ENCODE measurements at places on chromosomes 12 and 14. TPM values are rescaled to one million over a fixed set of nuclear protein-coding genes. Genes with fewer than 3 reads are reported as not detected.

DNA sequence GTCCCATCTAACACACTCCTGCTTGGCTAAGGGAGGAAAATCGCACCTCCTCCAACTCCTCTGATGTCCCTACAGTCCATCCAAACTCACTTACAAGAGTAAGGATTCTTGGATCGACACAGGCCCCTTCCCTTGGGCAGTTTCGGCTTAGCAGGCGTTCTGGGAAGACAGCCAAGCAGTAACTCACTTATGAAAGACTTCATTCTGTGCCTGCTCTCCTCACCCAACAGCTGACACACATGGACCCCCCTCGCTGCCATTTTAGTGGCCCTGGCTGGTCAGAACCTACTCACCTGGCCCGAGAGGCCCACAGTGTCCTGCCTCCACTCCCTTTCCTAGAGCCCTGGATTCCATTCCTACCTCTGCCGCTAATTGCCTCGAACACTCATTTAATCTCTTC lies 52.3 kb upstream of the BCL2L14 start:
- no peak for DNase-seq

GRCh38 chr14:93736378-93737014 lies 51.8 kb downstream of the PRIMA1 start:
- no peak for DNase-seq

GRCh38 chr14:36365766-36366165 lies 45.3 kb upstream of the MBIP start:
- no peak for DNase-seq

DNA sequence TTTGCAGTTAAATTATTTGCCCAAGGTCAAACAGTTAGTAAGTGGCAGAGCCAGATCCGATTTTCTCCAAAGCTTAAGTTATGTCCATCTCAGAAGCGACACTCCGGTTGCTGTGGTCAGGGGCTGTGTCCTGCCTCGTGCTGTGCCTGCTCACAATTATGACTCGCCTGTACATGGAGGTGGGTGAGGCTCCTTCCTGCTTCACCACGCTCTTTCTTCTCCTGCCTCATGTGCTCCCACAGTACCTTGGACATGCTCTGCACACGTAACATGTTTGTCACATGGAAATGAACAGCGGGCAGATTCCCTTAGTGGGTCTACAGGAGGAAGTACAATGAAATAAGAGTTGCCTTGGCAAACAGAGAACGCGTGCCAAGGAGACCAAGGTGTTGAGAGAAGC lies 62.2 kb upstream of the CCND2 start:
- no peak for DNase-seq

GRCh38 chr12:3718100-3718499 lies 34.8 kb downstream of the CRACR2A start:
- DNase-seq = no peak

- DNase-seq = no peak
Observed at GRCh38 chr12:123078120-123078465, 72.8 kb downstream of the PITPNM2 start.

DNA sequence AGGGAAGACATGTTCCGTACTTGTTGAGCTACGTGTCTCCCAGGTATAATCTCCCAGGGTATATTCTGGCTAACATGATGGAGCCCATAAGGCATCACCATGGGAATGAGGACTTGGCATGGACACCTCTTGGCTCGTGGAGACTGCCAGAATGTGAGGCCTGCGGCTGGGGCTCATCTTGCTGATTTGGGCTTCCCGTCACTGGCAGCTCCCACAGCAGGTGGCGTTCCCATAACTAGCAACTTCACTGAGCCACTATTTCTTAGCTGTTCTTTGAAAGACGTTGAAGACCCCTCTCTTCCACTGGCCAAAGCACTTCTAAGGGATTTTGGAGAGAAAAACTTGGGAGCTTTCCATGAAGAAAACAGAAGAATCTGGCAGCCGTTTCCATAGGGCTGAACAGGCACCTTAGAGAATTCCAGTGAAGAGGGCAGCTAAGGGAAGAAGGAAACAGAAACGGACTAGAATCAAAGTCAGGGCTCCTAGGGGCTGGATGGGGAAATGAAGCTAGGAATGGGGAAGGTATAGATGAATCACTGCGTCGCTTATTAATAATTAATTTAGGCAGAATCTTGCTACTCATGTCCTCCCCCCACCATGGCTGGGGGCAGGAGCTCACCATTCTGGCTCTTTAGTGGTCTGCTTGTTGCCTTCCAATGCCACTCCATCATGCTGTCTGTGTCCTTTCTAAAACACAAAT lies 39.7 kb upstream of the FOS start:
- DNase-seq = no peak

- no peak for DNase-seq
Observed at GRCh38 chr12:116217045-116217735, 60.3 kb downstream of the MED13L start.

DNA sequence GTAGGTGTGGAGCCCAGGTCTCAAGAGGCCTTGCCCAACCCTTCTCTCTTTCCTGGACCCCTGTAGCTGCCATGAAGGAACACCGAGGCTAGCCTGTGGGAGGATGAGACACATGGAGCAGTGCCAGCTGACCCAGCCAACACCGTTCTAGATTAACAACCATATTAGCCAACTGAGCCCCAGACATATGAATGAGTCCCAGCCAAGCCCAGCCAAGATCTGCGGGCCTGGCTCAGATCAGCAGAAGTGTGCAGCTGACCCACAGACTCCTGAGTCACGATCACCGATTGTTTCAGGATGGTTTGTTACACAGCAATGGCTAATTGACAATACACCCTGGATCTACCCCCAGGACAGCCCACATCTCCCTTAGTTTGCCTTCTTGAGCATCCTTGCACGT lies 82.1 kb downstream of the NTF3 start:
- peak; percentile 29 for DNase-seq

- DNase-seq = no peak
Observed at GRCh38 chr12:31929027-31929526, 30.1 kb upstream of the RESF1 start.

DNA sequence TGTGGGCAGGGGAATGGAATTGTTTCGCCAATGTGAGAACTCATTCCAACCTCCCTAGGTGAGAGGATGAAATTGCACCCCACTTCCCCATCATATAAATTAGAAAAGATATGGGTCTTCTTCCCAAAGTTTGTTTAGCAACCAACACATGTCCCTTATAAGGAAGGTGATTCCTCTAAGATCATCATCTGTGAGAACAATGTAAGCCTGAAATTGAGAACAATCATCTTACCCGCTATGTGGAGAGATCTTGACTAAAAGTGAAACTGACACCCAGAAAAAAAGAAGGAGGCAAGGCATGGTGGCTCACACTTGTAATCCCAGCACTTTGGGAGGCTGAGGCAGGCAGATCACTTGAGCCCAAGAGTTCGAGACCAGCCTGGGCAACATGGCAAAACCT lies 173.2 kb upstream of the HMGA2 start:
- no peak for DNase-seq

DNA sequence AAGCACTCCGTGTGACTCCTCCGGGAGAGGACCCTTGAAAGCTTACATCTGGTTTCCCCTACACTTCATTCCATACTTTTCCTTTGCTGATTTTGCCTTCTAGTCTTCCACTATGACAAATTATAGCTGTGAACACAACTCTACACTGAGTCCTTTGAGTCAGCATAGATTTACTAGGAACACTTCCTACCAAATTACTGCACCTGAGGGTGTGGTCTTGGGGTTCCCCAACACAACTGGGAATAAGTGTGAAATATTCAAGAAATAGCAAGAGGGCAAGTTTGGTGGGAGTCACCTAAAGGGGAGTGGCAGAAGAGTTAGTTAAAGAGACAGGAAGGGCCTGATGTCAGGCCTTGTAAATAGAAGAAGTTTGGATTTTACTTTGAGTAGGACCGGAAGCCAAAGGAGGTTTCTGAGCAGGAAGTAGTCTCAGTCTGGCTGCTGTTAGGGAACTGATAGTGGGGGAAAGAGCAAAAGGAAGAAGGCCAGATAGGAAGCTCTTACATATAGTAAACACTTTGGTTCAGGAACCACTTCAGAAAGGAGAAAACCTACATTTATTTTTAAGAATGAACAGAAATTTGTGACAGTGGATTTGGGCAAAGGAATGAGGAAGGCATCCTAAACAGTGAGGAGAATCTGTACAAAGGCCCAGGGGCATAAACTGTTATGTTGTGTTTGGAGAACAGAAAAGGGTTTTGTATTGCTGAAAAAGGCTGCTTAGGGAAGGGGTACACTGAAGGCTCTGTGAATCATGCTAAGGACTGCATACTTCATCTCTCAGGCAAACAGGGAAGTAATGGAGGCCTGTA lies 14.2 kb downstream of the SEL1L start:
- no peak for DNase-seq

GRCh38 chr14:100777818-100778525 lies 47.9 kb upstream of the MEG3 start:
- DNase-seq = no peak

- DNase-seq = no peak
Observed at GRCh38 chr14:77986773-77987172, 183.4 kb upstream of the NRXN3 start.

DNA sequence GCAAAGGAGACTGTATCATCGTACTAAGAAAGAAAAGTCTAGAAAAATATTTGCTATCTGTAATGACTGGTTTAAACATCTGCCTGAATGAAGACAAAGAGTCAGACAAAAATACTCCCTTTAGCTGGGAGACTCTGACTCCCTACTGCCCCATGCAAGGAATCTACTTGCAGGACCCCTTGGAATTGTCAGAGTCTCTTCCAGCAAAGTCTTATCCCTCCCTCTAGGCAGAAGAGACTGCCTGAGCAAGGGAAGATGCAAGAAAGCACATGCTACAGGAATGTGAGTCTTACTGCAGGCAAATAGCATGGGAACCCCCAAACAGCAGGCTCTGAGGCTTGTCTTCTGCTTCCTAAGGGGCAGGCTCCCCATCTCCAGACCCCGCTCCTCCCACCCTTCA lies 154.0 kb downstream of the KCNA5 start:
- DNase-seq = no peak

- DNase-seq = peak; percentile 53
Observed at GRCh38 chr12:62659453-62660295, 193.0 kb downstream of the MON2 start.

Gene BBOF1
- 0.42 TPM for total RNA-seq

Gene KRT71
- not detected for total RNA-seq

Gene HOXC4
- total RNA-seq = not detected

Gene CAPZA3
- not detected for total RNA-seq

Gene GPX2
- 0.30 TPM for total RNA-seq

Measured in H1 (cell line).